ENCODE measurements at places on chromosomes 2 and 18. TPM values are rescaled to one million over a fixed set of nuclear protein-coding genes. Genes with fewer than 3 reads are reported as not detected.

DNA sequence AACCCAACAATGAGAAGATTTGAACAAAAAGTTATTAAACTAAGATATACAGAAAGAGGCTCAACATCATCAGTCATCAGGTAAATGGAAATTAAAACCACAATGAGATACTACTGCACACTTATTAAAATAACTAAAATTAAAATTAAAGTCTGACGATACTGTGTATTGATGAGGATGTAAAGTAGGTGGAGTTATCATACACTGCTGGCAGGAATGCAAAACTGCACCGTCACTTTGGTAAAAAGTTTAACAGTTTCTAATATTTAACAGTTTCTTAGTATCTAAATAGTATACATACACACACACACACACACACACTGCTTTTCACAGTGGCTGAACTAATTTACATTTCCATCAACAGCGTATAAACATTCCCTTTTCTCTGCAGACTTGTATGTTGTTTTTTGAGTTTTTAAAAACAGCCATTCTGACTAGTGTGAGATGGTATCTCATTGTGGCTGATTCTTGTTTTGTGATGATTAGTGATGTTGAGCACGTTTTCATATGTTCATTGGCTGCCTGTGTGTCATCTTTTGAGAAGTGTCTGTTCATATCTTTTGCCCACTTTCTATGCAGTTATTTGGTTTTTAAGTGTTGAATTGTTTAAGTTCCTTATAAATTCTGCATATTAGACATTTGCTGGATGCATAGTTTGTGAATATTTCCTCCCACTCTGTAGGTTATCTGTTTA is 726.9 kb upstream of the CHAC2 start:
- no peak for DNase-seq

DNA sequence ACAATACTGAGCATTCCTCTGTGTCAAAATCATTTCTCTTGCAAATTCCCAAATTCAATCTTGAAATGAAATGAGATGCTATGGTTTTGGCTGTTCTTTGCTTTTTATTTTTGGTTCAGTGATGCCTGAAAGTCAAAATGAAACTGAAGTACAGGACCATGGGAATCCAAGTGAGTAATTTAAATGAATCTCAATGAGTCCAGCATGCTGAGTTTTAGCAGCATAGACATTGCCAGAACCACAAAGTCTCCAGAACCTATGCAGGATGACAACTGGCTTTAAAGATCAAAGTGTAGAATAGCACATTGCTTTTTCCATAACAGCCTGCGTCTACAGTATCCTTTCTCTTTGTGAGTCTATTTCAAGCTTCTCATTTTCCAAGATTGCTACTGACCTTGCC is 1050.7 kb upstream of the PIK3C3 start:
- no peak for DNase-seq

GRCh38 chr2:234335661-234336228 is 161.1 kb downstream of the ARL4C start:
- DNase-seq = peak; percentile 36

DNA sequence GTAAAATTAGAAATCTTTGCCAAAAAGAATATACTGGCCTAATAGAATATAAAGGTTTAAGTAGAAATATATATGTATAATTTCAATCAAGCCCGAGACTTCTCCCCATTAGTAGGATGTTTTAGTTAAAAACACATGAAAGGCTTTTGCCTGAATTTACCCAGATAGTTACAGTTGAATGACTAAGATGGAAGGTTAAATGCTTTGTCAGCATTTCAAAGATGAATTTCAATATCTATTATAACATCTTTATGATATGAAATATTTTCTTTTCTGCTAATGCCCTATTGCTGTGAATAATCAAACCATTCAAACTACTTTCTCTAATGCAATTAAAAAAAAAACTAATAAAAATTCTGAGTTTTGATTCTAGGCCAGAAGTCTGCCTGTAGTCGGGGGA is 18.0 kb upstream of the ABCA12 start:
- DNase-seq = no peak

DNA sequence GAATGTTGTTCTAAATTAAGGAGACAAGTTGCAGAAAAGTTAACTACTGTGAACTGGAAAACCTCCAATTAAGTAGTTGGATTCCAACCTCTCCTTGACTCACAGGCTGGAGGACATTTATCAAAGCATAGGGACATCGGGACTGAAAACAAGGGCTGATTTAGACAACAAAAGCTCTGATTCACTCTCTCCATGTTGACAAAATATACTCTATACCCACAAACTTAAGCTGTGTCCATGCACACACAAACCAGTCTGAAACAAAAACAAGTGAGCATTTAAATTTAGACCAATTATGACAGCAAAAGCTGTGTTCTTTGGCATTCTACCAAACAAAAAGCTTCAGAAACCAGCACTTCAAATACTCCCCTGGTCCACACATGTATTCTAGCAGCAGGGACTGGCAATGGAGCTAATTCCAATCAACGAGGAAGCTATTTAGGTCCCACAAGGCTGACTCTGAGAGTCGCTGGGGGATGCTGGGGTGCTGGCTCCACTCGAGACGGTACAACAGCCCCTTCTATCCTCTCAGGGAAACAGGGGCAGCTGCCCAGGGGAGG is 71.4 kb downstream of the NXPH2 start:
- DNase-seq = no peak

GRCh38 chr2:199309973-199310372 is 147.8 kb downstream of the SATB2 start:
- no peak for DNase-seq

GRCh38 chr2:237140689-237141285 is 55.1 kb downstream of the COPS8 start:
- no peak for DNase-seq

DNA sequence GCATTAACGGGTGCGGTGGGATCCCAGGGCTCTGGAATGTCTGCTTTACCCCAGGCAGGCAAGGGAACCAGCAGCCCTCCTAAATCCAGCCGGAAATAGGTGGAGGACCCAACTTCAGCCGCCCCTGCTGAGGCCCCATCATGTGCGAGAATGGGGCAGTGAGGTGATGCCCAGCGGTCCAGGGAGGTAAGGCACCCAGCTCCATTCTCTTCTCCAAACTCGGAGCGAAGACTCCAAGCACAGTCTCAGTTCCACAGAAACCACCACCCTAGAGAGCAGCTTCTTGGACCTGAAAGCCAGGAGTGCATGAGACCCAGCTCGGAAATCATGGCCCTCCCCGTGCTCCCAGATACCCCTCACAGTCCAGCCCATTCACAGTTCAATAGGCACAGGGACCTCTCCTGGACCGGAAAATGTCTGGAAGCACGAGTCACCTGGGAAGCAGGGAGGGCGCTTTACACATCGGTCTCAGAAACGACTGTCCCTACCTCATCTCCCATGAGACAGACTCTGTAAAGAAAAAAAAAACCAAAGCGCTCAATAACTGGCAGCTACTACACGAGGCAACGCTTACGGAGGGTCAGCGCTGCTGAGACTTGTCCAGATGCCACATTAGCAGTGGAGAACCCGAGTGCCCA is 2.0 kb downstream of the SDC1 start:
- no peak for DNase-seq

- DNase-seq = no peak
These were observed 121.2 kb upstream of the SPRED2 start for GRCh38 chr2:65553504-65554074.

The KLHL30 gene
- 1.6 TPM for total RNA-seq

The DDX18 gene
- 38.2 TPM for total RNA-seq

The MAP3K19 gene
- total RNA-seq = not detected

The GALM gene
- 23.5 TPM for total RNA-seq

The MAP3K20 gene
- 53.7 TPM for total RNA-seq

The CCDC102B gene
- 6.7 TPM for total RNA-seq

The REG3G gene
- total RNA-seq = 0.65 TPM

The TRIM43 gene
- total RNA-seq = not detected

The NPC1 gene
- 57.5 TPM for total RNA-seq

All from omental fat pad (tissue), 4 donors.